ENCODE measurements at places on chromosomes 2 and 18.

DNA sequence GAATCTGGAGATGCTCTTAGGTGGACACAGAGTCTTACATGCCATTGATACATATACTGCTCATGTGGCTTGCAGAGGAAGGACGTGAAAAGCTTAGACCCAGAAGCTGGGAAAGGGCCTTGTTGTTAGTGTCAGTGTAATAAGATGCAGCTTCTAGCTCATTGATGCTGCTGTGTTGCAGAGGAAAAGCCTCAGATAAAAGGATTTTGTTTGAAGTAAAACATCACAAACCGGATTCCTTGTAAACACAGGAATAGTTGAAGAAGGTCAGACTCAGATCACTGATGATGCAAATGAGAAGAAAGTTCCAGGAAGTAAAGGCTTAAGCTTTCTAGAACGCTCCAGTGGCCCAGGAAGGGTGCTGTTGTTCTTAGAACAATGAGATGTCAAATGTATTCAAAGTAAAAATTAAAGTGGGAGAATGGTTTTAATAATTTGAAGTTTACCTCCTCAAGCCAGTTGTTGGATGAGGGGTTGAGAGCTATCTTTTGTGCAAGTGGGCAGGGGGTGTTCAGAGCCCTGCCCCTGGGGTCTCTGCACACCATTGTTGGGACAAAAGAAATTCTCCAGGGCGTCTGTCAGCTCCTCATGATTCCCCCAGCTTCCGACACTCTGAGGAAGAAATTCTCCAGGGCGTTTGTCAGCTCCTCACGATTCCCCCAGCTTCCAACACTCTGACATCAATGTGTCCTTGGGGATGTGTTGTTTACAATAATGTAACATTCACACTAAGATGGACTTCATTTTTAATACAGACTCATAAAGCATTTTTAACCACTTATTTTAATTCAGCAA, 61.3 kb upstream of the CHMP1B start:
- DNase-seq: no peak

DNA sequence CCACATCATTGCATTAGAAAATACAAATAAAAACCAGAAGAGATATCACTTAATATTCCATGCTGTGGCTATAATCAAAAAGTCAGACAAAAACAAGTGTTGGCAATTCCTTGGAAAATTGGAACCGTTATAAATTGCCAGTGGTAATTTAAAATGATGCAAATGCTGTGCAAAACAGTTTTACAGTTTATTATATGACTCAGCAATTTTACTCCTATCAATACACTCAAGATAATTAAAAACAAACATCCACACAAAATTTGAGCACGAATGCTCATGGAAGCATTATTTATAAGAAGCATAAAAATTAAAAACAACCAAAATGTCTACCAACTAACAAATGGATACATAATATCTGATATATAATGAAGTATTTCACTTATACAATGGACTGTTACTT, 728.8 kb downstream of the CBLN2 start:
- DNase-seq: no peak

GRCh38 chr2:218582076-218582475, 13.4 kb downstream of the CNOT9 start:
- DNase-seq: no peak

DNA sequence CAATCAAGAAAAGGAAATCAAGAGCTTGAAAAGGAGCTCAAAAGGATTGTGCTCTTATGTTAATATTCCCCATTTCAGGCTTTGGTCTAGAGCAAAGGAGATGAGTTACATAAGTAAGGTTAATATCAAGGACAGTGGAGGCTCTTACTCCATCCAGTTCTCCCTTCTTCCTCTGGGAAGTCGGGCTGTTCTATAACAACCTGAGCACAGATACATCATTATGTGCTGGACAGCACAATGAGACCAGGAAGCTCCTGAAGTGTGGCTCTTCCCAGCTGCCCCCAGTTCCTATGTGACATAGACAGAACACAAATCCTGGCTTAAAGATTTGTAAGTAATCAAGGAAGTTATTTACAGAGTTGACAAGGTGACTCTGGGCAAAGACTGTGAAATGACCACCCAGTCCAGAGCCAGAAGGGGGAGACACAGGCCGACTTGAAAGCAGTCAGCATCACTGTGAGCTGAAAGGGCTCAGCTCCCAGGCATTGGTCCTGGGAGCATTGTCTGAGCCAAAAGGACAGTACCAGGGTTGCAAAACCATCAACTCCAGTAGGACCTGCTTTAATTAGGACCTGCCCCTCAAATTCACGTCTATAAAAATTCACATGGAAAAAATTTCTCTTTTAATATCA, 917.6 kb upstream of the ACVR2A start:
- DNase-seq: no peak

DNA sequence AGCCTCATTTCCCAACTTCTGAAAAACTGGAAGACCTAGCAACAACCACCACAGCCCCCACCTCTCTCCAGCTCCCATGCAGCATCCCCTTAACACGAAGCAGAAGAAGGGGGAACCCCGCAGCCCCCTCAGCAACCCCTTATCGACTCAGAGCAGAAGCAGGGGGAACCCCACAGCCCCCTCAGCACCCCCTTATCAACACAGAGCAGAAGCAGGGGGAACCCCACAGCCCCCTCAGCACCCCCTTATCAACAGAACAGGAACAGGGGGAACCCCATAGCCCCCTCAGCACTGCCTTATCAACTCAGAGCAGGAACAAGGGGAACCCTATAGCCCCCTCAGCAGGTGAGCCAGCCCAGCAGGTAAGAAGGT, 6.7 kb downstream of the SLC66A2 start:
- DNase-seq: no peak

GRCh38 chr2:216911008-216911407, 51.1 kb upstream of the TNP1 start:
- DNase-seq: no peak

DNA sequence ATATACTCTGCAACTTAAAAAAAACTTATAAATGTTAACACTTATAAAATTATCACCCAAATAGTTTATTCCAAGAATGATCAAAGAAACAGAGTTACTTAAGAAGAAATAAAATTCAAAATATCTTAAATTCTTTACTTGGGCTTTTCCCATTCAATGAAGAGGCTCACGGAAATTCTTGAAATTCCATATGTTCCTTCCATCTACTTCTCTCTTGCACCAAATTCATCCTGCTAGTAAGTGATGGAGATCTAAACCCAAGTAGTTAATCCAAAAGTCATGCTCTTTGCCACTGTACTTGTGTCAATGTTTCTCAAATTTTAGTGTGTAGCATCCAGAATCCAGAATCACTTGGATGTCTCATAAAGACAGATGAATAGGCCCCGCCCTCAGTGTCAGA, 465.9 kb downstream of the TXNL1 start:
- DNase-seq: no peak
